ENCODE measurements at places on chromosomes 3 and 15. TPM values are rescaled to one million over a fixed set of nuclear protein-coding genes. Genes with fewer than 3 reads are reported as not detected.

- DNase-seq: no peak
Observed at GRCh38 chr15:41950489-41950888, 21.9 kb downstream of the EHD4 start.

GRCh38 chr3:89957451-89957850, 850.0 kb downstream of the EPHA3 start:
- no peak for DNase-seq

The CAPN3 gene
- 16.4 TPM for total RNA-seq

The SLC2A2 gene
- total RNA-seq: not detected

The FOXL2NB gene
- total RNA-seq: not detected

DNA sequence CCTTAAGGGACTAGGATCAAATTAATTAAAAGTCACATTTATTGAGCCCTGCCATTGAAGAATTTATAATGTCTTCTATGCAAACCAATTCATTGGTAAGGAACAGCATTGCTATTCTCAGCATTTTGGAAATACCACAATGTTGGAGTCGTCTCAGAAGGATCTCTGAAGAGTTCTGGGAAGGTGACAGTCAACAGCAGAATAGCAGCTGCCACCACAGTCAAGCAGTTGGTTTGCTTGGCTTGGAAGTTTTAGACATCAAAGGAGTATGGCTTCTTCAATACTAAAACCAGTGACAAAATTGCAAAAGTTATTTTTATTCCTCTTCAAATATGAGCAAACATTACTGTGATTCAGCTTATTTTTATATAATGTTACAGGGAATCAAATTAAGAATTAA, 167.9 kb downstream of the CNTN4 start:
- no peak for DNase-seq

DNA sequence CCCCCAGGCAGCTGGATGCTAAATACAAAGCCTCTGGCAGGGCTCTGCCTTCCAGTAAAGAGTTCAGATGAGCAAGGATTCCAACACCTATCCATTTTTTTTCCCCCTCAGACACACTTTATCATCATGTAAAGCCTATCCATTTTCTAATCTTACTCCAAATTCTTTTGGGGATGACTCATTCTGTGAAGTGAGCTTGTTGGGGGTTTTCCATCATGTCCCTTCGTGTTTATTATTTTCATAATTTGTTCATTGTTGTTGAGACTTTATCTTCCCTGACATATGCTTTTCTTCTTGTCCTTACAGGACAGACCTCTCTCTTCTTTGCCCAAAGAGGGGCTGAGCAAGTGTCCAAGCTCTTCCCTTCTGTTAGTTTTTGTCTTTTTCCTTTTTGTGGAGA, 34.7 kb upstream of the SH3BP5 start:
- no peak for DNase-seq

The GCNT3 gene
- not detected for total RNA-seq

GRCh38 chr15:86611417-86612040, 531.9 kb downstream of the AGBL1 start:
- no peak for DNase-seq

The SI gene
- total RNA-seq: not detected

- DNase-seq: no peak
Observed at GRCh38 chr3:34276342-34276741, 477.9 kb downstream of the PDCD6IP start.

The DZIP1L gene
- not detected for total RNA-seq

DNA sequence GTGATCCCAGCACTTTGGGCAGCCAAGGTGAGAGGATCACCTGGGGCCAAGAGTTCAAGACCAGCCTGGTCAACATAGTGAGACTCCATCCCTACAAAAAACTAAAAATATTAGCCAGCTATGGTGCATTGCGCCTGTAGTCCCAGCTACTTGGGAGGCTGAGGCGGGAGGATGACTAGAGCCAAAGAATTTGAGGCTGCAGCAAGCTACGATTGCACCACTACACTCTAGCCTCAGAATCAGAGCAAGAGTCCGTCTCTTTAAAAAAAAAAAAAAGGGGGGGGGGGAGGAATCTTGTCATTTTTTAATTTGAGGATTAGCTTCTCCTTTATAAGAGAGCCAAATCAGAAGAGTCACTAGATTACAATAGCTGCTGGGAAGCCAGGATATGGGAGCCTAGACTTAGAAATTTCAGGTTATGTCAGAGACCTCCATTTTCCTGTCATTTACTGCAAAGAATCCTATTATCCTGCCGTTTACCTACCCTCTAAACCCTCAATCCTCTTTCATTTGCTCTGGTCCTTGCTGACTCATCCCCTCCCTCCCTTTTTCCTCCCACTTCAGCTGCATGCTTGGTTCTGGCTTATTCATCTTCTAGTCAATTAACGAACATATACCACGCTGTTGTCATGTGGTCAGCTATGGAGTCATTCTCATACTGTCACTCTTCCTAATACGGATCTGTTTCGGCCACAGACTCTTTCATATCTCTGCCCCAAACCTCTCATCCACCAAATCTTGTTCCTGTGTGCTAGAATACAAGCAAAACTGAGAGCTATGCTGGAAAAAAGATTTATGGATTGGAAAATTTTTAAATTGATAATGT, 83.8 kb upstream of the PPIB start:
- DNase-seq: no peak

DNA sequence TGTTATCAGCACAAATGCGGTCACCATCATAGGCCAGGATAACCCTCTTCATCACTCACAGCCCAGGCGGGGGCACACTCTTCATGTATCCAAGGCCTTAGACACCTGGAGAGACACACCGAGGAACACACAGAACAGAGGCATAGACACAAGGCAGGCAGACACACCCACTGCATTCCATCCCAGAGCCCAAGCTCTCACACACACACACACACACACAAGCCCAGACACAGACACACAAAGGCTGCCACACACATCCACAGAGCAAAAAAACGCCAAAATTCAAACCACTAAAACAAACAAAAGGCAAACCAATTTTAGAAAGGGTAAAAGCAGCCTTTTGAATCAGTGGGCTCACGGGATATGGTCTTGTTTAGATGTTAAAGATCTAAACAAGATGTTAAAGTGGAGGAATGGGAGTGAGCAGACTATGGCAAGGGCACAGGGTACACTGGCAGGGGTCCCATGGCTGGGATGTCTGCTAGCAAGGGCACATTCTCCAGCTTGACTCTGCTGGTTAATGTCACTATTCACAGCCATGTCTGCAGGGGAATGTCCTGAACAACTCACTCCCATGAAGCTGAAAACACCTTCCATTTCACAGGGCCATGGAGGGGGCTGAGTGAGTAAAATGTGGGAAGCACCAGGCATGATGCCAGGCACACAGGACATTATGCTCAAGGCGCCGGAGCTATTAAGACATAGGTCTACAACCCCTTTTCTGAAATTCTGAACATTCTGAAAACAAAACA, 14.9 kb upstream of the CRABP1 start:
- DNase-seq: no peak

DNA sequence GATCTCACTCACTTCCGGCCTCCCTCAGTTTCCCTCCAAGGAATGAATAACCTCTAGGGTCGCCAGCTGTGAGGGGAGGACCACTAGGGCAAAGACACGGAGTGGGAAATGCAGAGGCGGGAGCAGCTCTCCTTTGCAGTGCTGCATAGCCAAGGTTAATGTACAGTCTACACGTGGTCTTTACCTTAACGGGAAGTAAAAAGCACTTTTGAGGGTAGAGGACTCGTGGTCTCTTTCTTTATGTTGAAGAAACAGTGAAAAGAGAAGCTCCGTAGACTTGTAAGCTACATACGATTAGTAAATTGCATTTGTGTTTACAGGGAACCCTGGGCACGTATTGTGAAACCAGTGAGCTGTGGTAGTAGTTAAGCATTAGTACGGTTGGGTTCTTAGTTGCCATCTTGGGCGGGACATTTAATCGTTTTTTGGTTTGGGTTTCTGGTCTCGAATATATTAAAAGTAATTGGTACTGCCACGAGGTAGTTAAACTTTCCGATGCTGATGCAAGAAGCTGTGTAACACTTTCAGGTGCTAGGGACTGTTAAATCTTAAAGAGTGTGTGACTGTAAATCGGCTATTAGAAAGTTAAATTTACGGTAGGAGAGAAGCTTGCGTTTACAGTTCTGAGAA, 828 bp downstream of the U2SURP start:
- DNase-seq: peak; percentile 7

- peak; percentile 13 for DNase-seq
Observed at GRCh38 chr3:31768479-31769125, 212.5 kb downstream of the OSBPL10 start.

DNA sequence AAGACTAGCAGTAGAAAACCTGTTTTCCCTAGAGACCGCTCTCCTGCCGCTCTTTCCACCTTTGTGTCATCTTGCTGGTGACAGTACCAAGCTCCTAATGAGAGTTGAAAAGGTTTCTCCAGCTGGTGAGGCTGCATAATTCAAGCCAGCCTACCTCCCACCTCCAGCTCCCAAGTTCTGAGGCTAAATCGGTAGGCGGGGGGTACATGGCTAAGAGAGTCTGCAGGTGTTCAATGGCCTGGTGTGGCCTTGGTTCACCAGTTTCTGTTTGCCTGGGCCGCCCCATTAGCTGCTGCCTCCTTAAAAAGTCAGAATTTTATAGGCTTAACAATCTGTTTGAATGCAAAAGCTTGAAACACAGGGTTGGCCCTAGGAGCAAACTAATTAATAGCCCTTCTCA, 262.8 kb downstream of the SLCO3A1 start:
- no peak for DNase-seq

The LRRC3B gene
- total RNA-seq: not detected

The ALDH1A2 gene
- total RNA-seq: not detected

DNA sequence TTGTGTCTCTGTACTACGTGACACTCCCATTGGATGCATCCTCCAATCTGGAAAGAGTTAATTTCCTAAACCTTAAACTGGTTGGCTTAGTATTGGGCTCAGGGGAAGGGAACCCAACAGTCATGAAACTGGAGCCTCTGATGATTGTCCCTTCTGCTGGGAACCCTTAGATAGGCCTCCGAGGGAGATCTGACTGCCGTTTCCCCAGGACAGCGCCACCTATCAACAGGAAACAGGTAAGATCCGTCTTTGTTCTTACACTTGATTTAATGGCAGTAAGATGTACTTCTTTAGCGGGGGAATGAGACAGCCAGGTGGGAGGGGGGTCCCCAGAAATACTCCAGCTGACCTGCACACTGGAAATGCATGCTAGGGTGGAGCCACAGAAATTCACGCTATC, 1749.6 kb downstream of the SI start:
- DNase-seq: no peak

The CACNA1D gene
- total RNA-seq: 1.3 TPM
